A549 treated with ZK216348 at 1 μM for 4 hours (cell line): ENCODE measurements at places on chromosomes 4 and X. TPM values are rescaled to one million over a fixed set of nuclear protein-coding genes. Genes with fewer than 3 reads are reported as not detected.

Gene AR
- total RNA-seq: 2.6 to 3.9 TPM (median 3.2 TPM) in 5 replicates

Gene PDGFRA
- total RNA-seq: 0.34 to 1.1 TPM (median 0.54 TPM) in 5 replicates

Gene CDKL2
- 0.36 to 0.79 TPM (median 0.70 TPM) in 5 replicates for total RNA-seq

Gene TXLNG
- total RNA-seq: 10.8 to 16.7 TPM (median 13.9 TPM) in 5 replicates

Gene RHOXF2
- not detected in 5 replicates for total RNA-seq

Gene DRD5
- not detected in 5 replicates for total RNA-seq

Gene OPHN1
- total RNA-seq: 1.4 to 2.4 TPM (median 1.5 TPM) in 5 replicates

Gene ANAPC10
- 11.9 to 22.6 TPM (median 12.3 TPM) in 5 replicates for total RNA-seq

Gene FAT1
- 131 to 191 TPM (median 153 TPM) in 5 replicates for total RNA-seq

Gene NMU
- 0.32 to 0.56 TPM (median 0.54 TPM) in 5 replicates for total RNA-seq

Gene UGT2A3
- 0.06 to 0.24 TPM (median 0.13 TPM) in 4 of 5 replicates, not detected in the other for total RNA-seq

Gene DUX4
- not detected in 5 replicates for total RNA-seq

Gene CC2D2A
- 10.9 to 13.4 TPM (median 12.2 TPM) in 5 replicates for total RNA-seq
